ENCODE measurements at places on chromosomes 7 and 10.

DNA sequence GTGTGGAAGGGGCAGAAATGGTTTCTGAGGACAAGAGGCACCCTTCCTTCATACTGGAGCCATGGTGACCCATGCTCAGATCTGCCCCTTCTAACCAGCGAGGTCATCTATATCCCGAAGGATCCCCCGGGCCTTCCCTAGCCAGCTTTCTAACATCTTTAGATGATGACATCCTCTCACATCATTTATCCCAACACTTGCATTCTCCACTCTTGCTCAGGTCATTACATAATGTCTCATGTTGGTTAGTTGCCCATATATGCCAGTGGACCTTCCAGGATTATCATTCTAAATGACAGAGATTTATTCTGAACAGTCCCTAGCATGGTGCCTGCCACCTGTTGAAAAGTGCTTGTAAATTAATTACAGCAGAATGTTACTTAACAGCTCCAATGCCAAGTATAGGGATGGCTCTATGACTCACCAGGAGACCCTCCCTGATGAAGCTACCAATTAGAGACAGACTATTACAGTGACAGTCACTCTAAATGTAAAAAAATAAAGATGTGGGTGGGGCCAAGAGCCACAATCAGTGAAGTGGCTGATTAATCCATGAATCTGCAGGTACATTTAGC lies 22.6 kb upstream of the ABLIM1 start:
- DNase-seq: no peak

- peak; percentile 99 for DNase-seq
Measured at GRCh38 chr10:3889961-3890522, 105.0 kb upstream of the KLF6 start.

- peak; percentile 86 for DNase-seq
Measured at GRCh38 chr7:23333671-23334246, 34.6 kb downstream of the MALSU1 start.

- no peak for DNase-seq
Measured at GRCh38 chr10:109978481-109978880, 29.3 kb upstream of the ADD3 start.

GRCh38 chr7:8384901-8385300 lies 48.5 kb upstream of the NXPH1 start:
- no peak for DNase-seq

DNA sequence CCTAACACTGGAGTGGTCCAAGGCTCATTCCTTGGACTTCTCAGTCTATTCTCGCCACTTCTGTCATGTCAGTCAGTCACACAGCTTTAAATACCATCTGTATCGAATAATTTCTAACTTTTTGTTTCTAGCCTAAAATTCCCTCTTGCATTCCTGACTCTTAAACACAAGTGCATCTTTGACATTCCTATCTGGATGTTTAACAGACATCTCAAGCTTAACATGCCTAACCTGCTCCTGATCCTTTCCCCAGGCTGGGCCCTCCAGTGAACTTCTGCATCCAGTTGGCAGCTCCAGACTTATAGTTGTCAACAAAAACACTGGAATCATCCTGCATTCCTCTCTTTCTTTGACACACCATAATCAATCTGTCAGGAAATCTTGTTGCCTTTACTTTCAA lies 4.5 kb upstream of the ABCB4 start:
- no peak for DNase-seq

GRCh38 chr10:14322526-14323188 lies 8.1 kb downstream of the FRMD4A start:
- DNase-seq: no peak

DNA sequence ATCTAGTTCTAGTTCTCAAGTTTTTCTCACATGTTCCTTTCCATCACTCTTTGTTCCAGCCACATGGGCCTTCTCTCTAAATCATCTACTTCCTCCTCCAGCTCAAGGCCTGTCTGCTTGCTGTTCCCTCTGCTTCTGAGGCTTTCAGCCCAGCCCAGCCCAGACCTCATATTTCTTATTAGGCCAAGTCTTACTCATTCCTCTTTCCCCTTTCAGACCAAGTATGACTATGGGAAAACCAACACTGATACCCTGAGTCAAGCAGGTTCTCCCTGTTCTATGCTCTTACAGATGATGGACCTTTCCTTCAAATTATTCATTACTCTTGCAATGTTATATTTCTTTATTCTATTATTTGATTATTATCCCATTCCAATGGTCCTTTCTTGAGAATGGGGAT lies 80.3 kb upstream of the SEM1 start:
- DNase-seq: no peak

GRCh38 chr7:106121189-106121810 lies 9.2 kb upstream of the SYPL1 start:
- DNase-seq: no peak

- no peak for DNase-seq
Measured at GRCh38 chr10:44979281-44980191, 927 bp upstream of the DEPP1 start.

- DNase-seq: no peak
Measured at GRCh38 chr10:86137561-86137960, 229.0 kb downstream of the GRID1 start.

- DNase-seq: peak; percentile 69
Measured at GRCh38 chr7:44078521-44078920, 3.8 kb downstream of the POLM start.

- no peak for DNase-seq
Measured at GRCh38 chr10:49508249-49508648, 30.7 kb downstream of the ERCC6 start.

DNA sequence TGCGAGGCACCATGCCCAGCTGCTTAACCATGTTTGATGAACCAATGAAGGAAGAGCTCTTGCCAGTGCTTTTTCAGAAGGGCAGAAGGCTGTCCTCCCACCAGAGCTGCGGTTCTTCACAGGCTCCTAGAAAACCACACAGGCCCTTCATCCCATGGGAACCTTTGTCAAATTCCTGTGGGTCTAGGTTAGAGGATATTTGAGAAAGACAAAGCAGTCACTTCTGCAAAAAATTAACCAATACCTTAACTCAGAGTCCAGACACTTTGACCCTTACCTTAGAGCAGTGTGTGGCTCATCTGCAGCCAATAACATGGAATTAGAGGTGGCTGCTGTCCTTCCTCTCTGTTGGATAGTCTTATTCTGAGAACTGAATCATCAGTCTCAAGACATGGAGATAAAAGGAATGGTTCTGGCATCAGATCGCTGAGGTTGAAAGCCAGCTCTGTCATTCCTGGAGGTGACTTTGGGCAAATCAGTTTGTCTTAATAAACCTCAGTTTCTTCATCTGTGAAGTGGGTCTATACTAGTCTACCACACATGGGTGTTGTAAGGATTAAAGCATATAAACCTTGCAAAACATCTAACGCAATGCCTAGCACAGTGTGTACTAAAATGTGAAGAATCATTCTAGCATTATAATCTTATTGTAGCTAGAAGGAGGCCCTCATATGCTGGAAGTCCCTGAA lies 65.1 kb upstream of the PIP4K2A start:
- DNase-seq: peak; percentile 95

- DNase-seq: no peak
Measured at GRCh38 chr7:30829471-30829870, 58.3 kb downstream of the MINDY4 start.

- DNase-seq: no peak
Measured at GRCh38 chr10:92142949-92143348, 147.9 kb downstream of the CPEB3 start.

- DNase-seq: no peak
Measured at GRCh38 chr10:72309290-72310240, 35.8 kb downstream of the DDIT4 start.

GRCh38 chr10:43324876-43325275 lies 46.6 kb upstream of the FXYD4 start:
- DNase-seq: no peak

DNA sequence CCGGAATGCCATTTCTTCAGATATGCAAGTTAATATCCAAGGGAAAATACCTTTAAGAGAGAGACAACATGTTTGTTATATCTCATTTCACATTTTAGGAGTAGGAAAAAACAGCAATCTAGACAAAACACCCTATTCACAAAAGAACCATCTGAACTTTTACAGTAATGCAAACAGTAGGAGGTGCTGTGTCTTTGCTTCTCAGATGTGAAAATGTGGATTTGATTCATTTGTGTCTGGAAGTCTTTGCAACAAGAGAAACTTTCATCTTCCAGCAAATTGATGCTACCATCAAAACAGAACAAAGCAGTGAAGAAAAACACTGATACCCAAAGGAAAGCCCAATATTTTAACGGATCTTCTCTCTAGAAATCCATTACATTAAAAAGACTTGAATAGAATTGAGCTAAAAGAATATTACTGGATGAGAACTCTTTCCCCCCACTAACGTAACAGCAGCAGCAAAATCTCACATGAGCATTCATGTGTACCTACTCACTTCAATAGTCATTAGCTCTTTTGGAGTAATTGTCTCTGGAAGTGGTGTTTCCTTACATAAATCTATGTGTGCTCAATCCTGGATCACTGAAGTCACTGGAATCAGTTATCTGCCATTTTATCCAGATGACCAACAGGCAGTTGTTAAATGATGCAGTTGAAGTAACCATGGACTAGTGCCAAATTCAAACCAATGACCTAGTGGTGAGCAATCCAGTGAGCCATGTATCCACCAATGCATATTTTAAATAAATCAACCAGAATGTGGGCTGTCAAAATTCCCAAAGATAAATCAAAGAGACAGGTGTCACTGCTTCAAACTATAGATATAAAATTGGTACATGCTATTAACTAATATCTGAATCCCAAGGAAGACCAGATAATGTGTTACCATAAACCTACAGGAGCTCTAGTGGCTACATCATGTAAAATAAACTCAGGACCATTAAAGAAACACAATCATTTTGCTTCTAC lies 1.8 kb downstream of the SEMA3C start:
- peak; percentile 69 for DNase-seq

- no peak for DNase-seq
Measured at GRCh38 chr7:116692401-116693308, 20.7 kb downstream of the MET start.

- no peak for DNase-seq
Measured at GRCh38 chr10:99782447-99783286, at the start of gene ABCC2. TSS of gene ABCC2 (plus strand) at chr10:99782640. CDS start at chr10:99782845, 205 bp downstream.

GRCh38 chr7:135815033-135815432 lies 66.4 kb upstream of the FAM180A start:
- no peak for DNase-seq

DNA sequence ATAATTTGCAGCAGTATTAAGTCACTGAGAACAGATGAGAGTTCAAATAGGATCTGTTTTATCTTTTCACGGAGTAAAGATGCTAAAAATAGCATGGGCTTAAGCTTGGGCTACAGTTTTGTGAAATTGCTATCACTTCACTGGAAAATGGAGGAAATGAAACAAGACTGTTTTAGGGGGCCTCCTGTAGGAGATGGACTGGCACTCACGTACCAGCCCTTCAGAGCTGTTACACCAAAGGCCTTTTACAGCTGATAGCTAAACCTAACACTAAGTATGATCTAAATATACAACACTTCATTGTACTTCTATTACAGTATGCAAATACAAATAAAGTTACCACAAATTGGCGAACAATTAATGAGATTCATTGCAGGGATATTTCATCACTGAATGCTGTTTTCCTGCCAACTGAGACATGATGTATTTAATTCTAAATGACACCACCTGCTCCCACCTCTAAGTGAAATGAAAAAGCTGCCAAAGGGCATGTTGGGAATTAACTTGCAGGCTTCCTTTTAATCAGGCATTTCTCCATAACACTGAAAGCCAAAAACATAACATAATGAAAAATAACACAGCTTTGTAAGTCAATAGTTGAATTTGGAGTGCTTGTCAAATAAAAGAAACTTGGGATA lies 304.5 kb upstream of the LRRN3 start:
- DNase-seq: no peak

DNA sequence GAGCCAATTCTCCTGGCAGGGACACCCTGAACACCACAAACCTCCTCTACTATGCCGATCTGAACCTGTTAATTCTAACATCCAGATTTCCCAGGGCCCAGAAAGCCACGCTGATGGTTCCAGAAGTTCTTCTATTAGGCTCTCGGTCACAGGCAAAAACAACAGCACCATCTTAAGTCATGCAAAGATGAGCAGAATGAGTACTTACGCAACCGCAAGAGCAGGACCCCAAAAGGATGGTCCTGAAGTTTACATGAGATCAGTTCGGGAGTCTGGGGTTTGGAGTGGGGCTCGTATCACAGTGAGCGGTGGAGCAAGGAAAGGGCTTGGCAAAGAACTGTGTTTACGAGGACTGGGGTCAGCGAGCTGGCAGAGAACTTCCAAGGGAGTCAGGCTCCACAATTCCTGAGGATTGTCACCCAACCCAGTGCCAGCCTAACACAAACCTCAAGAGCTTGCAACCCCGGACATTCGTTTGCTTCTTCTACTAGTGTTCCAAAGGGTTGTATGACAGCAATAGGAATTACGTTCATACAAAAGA lies 532.6 kb downstream of the TNS3 start:
- peak; percentile 73 for DNase-seq

GRCh38 chr10:73554721-73555120 lies 36.4 kb downstream of the USP54 start:
- DNase-seq: no peak

GRCh38 chr10:12937527-12937926 lies 64.0 kb downstream of the CCDC3 start:
- no peak for DNase-seq

DNA sequence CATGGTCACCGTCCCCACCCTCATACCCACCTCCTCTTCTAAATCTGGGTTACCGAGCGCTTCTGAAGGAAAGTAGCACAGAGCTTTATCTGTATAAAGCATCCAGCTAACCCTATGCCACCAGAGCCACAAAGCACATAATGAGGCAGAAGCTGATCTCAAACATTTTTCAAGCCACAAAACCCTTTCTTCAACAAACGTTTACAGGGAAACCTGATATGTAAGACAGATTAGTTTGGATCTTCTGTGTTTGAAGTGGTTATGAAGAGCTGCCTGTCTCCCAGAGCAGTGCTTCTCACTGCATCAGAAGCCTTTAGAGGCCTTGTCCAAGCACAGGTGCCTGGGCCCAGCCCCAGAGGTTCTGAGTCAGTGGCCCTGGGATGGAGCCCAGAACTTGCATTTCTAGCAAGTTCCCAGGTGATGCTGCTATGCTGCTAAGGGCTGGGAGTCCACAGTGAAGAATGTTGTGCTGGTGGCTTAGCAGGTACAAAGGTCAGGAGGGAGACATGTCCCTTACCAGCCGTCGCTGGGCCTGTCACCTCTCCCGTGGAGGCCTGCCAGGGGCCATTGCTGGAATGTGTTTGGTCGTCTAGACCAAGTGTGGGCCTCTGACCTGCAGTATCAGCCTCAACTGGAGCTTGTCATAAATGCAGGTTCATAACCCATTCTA lies 90.4 kb downstream of the TAF3 start:
- DNase-seq: no peak

DNA sequence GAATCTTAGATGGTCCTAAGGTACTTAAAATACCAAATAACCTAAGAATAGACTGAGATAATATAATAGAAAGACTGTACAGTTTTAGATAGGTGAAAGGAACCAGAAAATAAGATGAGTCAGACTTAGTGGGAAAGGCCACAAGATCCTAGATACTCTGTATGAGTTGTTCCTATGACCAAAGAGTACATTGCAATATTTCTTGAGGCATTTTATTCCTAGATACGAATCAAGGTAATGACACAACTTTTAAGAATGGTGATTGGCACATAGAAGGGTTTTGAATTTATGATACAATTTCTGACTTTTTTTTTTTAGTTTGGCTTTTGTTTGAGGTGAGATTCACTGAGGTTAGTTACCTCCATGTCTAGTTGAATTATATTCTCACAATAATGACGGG lies 30.2 kb downstream of the MGAM start:
- no peak for DNase-seq

Measured in epithelial cell of proximal tubule (primary cell).